ENCODE measurements at places on chromosomes 7 and 10. TPM values are rescaled to one million over a fixed set of nuclear protein-coding genes. Genes with fewer than 3 reads are reported as not detected.

- H3K27ac ChIP-seq, result no peak overlapping the region
- H3K36me3 ChIP-seq, result no peaks in the 10 kb centered on the region
- no peak overlapping the region for H3K4me3 ChIP-seq
- H3K27me3 ChIP-seq, result no peaks in the 10 kb centered on the region
- H3K4me1 ChIP-seq, result peaks cover 5% of the 10 kb centered on the region
These were observed 8.8 kb upstream of the AFAP1L2 start for GRCh38 chr10:114412907-114413797.

The IL6 gene
- 8.2 TPM for total RNA-seq

The GRID2IP gene
- total RNA-seq, result 0.51 TPM

- DNase-seq, result no peak
- no peak overlapping the region for H3K4me3 ChIP-seq
- no peaks in the 10 kb centered on the region for H3K27me3 ChIP-seq
- no peaks in the 10 kb centered on the region for H3K36me3 ChIP-seq
These were observed 46.4 kb downstream of the RAMP3 start for GRCh38 chr7:45203936-45204445.

- H3K27ac ChIP-seq, result no peak overlapping the region
- H3K4me3 ChIP-seq, result no peak overlapping the region
- H3K4me1 ChIP-seq, result no peaks in the 10 kb centered on the region
These were observed 222.9 kb upstream of the SH2B2 start for GRCh38 chr7:102063690-102064180.
